ENCODE measurements at places on chromosomes 12 and 14. TPM values are rescaled to one million over a fixed set of nuclear protein-coding genes. Genes with fewer than 3 reads are reported as not detected.

Gene PLBD2
- 13.7 TPM for polyA plus RNA-seq

Gene ZNF891
- polyA plus RNA-seq: 2.7 TPM

Gene KLHDC1
- 7.7 TPM for polyA plus RNA-seq

Gene CEP290
- 11.5 TPM for polyA plus RNA-seq

Gene HOXC4
- 26.2 TPM for polyA plus RNA-seq

Gene SOAT2
- polyA plus RNA-seq: 0.24 TPM

Gene PZP
- polyA plus RNA-seq: 0.47 TPM

Gene ACOT6
- not detected for polyA plus RNA-seq

Gene KITLG
- 13.2 TPM for polyA plus RNA-seq

Gene BDKRB2
- 7.2 TPM for polyA plus RNA-seq

Gene IQSEC3
- 3.8 TPM for polyA plus RNA-seq

Gene RND1
- 3.6 TPM for polyA plus RNA-seq

Gene TEX52
- 0.58 TPM for polyA plus RNA-seq

Gene DDX11
- polyA plus RNA-seq: 30.7 TPM

Gene WSCD2
- polyA plus RNA-seq: 4.1 TPM

Gene OXA1L
- 202 TPM for polyA plus RNA-seq

Gene SLC17A8
- 0.49 TPM for polyA plus RNA-seq

Gene LUM
- polyA plus RNA-seq: 643 TPM

Gene EML5
- 1.7 TPM for polyA plus RNA-seq

Gene GLIPR1L1
- polyA plus RNA-seq: not detected

Gene B4GALNT1
- 3.0 TPM for polyA plus RNA-seq

Gene SLC6A15
- 1.1 TPM for polyA plus RNA-seq

Gene EPYC
- polyA plus RNA-seq: not detected

Gene GPD1
- polyA plus RNA-seq: 51.0 TPM

Gene NUAK1
- polyA plus RNA-seq: 12.1 TPM

Gene KIF26A
- 4.6 TPM for polyA plus RNA-seq

Gene AP5M1
- polyA plus RNA-seq: 41.0 TPM

Gene DTX1
- polyA plus RNA-seq: 3.4 TPM

Gene SLC25A21
- polyA plus RNA-seq: 1.6 TPM

Gene CCDC197
- polyA plus RNA-seq: not detected

Gene PLEKHH1
- 1.2 TPM for polyA plus RNA-seq

Gene RPGRIP1
- 0.61 TPM for polyA plus RNA-seq

Gene PAX9
- polyA plus RNA-seq: 6.0 TPM

Gene DEPDC4
- polyA plus RNA-seq: 1.9 TPM

Gene OR4E2
- not detected for polyA plus RNA-seq

Gene MTA1
- 80.1 TPM for polyA plus RNA-seq

Gene DCN
- 1,444 TPM for polyA plus RNA-seq

Gene NUBPL
- polyA plus RNA-seq: 11.3 TPM

Gene CIROP
- not detected for polyA plus RNA-seq

Gene CD163
- polyA plus RNA-seq: 23.9 TPM

Gene TMEM179
- 0.54 TPM for polyA plus RNA-seq

Gene SIX6
- polyA plus RNA-seq: not detected

Gene OR6S1
- polyA plus RNA-seq: not detected

Gene SERPINA1
- polyA plus RNA-seq: 1.1 TPM

Gene POU6F1
- polyA plus RNA-seq: 11.2 TPM

Gene MAP3K12
- polyA plus RNA-seq: 13.4 TPM

All from muscle of back (tissue), 13 donors.